ENCODE measurements at places on chromosomes 3 and 15.
A peak's percentile ranks its signal among the peaks of the same experiment; 100 is the strongest.

DNA sequence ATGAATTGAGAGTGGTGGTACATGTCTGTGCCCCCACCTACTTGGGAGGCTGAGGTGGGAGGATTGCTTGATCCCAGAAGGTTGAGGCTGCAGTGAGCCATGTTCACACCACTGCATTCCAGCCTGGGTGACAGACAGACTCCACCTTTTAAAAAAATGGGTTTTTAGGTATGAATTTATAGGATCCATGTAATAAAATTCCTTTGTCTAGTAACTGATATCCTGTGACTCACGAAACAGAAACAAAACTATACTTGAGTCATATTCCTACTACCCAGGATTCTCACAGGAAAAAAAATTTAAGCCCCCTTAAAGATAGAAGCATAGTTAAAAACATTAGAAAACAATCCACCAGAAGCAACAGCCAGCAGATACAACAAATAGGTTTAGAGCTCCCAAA is 10.0 kb upstream of the CRTC3 start:
- no peak for DNase-seq

DNA sequence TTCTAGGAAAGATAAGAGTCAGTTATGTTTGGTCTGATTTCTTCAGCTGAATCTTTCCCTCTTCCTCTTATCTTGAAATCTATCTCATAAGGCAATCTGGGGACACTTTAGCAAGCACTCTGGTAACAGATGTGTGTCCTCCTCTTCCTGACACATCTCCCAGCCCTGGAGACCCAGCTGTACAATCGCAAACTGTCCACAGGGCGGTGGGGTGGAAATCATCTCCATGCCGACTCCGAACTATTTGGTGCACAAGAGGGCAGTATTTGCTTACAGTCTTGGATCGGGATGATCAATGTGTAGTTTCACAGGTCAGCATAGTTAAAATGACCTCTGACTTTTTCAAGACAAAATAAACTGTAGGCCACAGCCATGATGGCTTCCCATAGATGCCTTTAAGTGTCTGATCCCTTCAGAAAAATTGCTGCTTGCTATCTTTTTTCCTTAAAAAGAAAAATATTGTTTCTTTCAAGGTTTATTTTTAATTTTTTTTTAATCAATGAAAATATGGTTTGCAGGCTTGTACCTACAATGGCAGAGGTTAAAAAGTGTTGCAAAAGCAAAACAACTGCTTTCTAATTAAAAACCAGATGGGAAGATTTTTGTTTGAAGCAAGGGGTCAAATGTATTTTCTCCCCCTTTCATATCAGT is 17.7 kb downstream of the EEFSEC start:
- peak; percentile 78 for DNase-seq

GRCh38 chr3:56926243-56926946 is 124.6 kb upstream of the ARHGEF3 start:
- peak; percentile 6 for DNase-seq

DNA sequence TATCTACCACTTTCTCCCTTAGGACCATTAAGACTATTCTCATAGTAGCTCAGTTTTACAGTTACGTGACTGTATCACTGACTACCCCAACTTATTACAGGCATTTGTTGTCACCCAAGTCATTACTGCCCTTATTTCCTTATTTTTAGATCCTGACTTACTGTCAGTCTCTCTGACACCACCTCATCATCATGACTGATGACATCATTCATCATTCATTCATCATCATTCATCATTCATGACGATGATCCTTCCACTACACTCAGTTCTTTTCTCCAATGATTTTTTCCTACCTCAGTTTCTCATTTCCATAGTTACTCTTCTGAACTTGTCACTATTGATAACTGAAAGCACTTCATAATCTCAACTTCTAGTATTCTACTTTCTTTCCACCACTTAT is 83.8 kb downstream of the ADAM10 start:
- DNase-seq = no peak

- no peak for DNase-seq
Measured at GRCh38 chr3:138786788-138787271, 47.9 kb downstream of the PIK3CB start.

DNA sequence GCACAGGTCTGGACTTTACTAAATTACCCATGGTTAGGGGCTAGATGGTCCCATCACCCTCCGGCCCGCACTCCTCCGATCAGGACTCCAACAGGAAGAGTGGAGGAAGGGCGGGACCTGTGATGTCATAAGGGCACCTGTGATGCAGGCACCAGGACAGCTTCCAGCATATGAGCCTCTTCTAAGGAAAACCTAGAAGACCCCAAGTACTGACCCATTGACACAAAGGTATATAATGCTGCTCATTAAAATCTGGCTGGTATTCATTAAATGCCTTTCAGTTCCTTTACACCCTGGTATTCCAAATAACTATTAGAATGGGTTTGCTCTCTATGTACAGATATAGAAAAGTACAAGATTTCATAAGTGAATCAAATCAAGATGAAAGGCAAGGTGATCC is at the start of gene IQCF5:
IQCF5 (minus strand) TSS at position 101 of the 400 bp plus-strand sequence; CDS start at position 31, 70 bp downstream.
- DNase-seq = no peak

GRCh38 chr3:115660646-115661337 is 37.5 kb downstream of the GAP43 start:
- no peak for DNase-seq

DNA sequence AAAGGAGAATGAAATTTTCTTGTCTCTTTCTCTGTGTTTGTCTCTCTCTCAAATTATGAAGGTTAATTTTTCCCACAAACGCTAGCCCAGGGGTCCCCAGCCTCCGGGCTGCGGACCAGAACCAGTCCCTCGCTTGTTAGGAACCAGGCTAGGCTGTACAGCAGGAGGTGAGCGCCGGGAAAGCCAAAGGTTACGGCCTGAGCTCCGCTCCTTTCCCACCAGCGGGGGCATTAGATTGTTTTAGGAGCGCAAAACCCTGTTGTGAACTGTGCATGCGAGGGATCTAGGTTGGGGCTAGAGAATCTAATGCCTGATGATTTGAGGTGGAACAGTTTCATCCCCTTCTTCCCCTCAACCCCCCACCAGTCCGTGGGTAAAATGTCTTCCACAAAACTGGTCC is 74.7 kb upstream of the ZNF385D start:
- DNase-seq = no peak

- no peak for DNase-seq
Measured at GRCh38 chr3:56629451-56629850, 53.6 kb downstream of the TASOR start.

GRCh38 chr3:131775650-131776049 is 259.2 kb downstream of the CPNE4 start:
- no peak for DNase-seq

DNA sequence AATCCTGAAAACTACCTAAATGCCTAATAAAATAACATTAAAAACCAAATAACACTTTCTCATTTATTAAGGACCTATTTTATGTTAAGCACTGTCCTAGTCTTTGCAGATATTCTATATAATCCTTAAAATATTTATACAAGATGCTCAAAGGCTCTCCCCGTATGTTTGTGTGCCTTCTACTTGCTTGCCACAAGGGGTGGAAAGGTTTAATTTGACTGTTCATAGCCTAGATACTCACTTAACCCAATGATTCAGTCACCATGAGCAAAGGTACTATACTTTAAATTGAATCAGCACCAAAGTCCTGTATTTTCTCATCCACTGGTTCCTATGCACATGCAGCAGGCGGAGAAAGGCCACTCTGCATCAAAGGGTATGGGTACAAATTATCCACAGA is 32.0 kb downstream of the LSAMP start:
- no peak for DNase-seq

DNA sequence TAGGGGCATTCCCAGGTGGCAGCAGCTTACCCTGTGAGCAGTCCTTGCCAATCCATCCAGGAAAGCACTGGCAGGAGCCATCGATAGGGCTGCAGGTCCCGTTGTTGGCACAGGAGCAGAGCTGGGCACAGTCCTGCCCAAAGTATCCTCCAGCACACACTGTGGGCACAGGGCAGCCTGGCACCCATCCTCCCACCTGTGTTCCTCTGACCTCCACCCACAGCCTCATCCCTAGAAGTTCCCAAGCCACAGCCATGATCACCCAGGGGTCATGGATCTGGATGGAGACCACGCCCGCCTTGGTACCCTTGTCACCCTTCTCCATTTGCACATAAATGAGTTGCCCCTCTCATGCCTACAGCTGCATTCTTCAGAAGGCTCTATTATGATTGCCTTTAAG is 48.6 kb downstream of the RAB11A start:
- DNase-seq = no peak

GRCh38 chr3:1381647-1382036 is 288.8 kb downstream of the CNTN6 start:
- no peak for DNase-seq

- no peak for DNase-seq
Measured at GRCh38 chr3:3110749-3111361, 681 bp upstream of the IL5RA start.

DNA sequence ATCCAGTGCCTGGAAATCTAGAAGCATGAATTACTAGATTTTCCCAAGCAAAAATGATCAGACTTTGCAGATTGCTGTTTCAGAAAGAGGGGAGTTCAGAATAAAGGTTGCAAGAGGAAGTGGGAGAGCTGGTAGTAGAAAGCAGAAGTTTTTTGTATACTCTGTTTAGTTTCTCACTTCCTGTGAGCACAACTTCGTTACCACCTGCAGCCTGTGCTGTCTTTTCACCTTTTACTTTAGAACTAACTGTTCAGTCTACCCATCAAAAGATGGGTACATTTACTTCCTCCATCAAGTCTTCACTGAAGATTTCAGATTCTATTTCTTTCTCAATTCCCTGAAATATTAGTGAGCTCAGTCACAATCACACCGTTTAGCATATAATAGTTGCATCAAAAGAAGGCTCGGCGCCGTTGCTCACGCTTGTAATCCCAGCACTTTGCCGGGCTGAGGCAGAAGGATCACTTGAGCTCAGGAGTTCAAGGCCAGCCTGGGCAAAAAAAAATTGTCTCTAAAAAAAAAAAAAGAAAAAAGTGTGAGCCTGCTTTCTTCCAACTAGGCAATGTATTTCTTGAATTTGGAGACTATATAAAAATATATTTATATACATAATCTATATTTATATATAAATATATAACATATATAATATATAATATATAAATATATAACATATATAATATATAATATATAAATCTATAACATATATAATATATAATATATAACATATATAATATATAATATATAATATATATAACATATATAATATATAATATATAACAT is 1.8 kb upstream of the CEP97 start:
- no peak for DNase-seq

DNA sequence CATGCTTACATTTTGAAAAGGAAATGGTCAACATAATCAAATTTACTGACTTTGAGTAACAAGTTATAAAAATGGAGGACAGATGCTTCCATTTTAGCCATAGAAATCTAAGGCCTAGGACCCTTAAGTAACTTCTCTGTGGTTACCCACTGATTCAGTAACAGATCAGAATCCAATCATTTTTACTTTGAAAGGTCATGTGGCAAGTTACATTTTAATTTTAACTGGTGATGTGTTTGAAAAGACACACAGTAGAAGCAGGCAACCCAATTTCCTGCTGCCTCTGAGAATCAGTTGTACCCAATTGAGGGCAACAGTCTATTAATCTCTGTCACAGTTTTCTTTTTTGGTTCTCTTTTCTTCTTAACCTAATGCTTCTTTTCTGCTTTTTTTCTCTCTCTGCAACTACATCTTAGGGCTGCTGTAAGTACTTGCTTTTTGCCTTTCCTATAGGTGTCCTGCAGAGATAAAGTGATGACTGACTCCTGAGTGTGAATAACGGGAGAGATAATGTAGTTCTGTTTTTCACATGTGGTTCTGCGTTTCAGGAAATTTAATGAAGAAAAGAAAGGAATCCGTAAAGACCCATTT is 3.3 kb downstream of the ZWILCH start:
- DNase-seq = peak; percentile 71

DNA sequence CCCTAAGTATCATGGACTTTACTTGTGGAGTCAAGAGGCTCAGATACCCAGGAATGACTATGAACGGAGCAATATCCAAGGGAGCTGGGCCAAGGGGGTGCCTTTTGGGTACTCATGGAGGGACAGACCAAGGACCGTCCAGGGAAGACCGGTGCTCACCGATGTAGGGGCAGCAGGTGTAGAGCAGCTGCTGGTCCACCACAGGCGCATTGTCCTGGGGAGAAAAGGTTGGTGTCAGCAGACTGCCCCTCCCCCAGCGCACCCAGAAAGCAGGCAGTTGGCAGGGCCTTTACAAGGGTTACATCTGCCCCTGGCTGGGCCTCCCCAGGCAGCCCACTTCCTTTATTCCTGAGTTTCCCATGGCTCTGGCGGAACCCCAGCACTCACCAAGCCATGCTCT is 7.5 kb downstream of the CDAN1 start:
- no peak for DNase-seq

DNA sequence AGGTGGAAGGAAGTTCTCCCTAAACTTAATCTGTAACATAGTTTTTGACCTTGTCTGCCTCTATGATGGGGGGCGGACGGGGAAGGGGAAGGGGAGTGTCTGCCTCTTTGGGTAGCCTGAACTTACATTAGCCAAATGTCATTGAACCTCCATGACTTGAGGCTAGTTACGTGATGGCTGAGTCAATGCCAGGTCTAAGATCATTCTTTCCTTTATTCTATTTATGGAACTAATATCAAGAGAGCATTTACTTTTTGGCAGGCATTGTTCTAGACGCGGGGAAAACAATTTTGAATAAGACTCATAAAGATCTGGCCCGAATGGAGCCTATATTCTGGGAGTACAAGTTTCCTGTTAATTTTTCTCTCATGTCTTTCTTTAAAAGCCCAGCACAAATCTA is 340.7 kb upstream of the C2CD4B start:
- no peak for DNase-seq

- peak; percentile 23 for DNase-seq
Measured at GRCh38 chr3:37862219-37862902, 681 bp downstream of the CTDSPL start.

DNA sequence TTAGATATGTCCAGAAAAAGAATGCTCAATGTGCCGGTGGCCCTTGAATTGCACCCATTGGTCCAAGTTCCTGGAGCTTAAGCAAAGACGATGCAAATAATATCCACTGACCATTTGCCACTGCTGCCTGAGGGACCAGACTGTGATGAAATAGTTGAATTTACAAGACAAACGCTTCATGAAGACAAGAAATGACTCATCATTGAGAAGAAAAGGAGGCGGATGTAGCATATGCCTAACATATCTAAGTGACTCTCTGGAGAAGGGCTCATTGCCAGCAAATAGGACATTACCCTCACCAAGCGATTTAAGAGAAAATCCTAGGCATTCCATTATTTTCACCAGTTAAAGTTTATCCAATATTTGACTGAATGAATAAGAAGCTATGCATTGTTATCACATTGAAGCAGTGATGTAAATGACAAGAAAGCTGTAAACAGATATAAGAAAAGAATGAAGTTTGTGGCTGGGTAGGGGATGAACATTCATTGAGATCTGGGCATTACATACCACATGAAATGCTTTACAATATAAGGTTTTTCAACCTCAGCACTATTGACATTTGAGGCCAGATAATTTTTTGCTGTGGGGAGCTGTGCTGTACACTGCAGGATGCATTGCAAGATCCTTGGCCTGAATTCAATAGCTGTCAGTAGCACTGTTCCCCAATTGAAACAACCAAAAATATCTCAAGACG is 48.9 kb upstream of the CPNE4 start:
- no peak for DNase-seq

DNA sequence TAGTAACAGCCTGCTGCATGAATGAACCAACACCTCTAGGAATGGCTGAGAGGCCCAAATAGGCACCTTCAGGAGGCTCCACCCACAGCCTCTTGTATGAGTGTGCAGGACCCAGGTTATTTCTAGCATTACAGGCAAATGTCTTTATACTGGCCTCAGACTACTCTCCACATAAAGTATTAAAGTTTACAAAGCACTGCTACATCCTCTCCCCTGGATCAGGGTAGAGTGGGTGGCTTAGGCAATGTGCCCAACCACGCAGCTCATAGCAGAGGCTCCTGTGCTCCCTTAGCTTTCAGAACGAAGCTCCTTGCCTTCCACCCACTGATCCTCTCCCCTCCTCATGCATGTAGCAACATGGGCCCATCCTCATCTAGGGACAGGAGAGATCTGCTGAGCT is 16.3 kb downstream of the TMEM43 start:
- no peak for DNase-seq

Measured in ACHN (cell line).